ENCODE measurements at places on chromosomes 4 and X. TPM values are rescaled to one million over a fixed set of nuclear protein-coding genes. Genes with fewer than 3 reads are reported as not detected.

Gene CD38
- 0.95 TPM for polyA plus RNA-seq

DNA sequence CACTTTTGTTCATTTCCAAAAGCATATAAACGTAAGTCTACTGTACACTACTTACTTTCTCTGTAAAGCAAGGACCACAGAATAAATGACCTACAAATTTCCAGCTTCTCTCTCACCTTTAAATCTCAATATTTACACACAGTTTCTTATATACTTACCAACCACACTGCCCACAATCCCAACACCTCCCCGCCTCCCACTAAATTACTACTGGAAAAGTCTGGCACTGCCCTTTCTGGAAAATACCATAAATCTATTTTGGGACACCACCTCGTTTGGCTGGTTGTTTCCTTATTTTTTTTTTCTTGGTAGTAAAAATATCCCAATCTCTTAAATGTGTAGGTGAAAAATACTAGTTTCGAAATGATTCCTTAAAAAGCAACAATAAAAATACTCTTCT is 19.6 kb downstream of the FAT1 start:
- DNase-seq = no peak

GRCh38 chrX:67720344-67720743 is 176.5 kb downstream of the AR start:
- no peak for DNase-seq

DNA sequence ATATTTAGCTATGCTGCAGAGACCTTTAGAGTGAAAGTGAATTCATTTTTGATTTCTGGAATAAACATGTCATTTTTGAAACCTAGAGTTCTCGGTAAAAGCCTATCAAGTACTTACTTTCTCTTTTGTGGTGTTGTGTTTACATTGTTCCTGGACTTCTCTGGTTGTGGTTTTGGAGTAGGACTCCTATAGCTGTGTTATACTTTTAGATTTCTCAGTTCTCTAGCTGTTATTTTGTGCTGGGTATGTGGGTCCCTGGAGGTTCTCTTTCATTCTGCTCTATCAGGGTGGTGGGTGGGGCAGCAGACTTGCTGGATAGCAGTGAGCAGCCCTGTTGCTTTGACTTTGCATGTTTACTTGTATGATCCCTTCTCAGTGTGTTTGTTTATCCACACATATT is 25.6 kb upstream of the MSMO1 start:
- DNase-seq = no peak

GRCh38 chr4:34720571-34720970 is 1523.7 kb downstream of the ARAP2 start:
- DNase-seq = peak; percentile 41

GRCh38 chrX:111442791-111443190 is 30.8 kb upstream of the DCX start:
- no peak for DNase-seq
